ENCODE measurements at places on chromosomes 16 and 17.

DNA sequence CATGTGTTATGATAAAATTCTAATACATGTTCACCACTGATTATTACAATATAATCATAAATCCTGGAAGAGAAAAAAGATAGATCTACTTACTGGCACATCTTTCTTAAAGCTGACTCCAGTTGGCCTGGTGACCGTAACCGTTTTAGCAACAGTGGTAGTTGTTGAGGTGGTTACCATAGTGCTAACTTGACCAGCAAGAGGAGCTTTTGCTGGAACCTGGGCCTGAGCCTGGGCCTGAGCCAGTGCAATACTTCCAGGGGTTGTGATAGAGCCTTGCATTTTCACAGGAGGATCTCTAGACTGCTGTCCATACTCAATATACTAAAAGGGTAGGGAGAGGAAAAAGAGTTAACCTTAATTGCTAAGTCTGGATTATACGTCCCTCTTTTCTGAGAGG is 36.2 kb downstream of the SETD6 start:
- no peak for DNase-seq

GRCh38 chr16:81543571-81543970 is 99.0 kb downstream of the CMIP start:
- DNase-seq = no peak

DNA sequence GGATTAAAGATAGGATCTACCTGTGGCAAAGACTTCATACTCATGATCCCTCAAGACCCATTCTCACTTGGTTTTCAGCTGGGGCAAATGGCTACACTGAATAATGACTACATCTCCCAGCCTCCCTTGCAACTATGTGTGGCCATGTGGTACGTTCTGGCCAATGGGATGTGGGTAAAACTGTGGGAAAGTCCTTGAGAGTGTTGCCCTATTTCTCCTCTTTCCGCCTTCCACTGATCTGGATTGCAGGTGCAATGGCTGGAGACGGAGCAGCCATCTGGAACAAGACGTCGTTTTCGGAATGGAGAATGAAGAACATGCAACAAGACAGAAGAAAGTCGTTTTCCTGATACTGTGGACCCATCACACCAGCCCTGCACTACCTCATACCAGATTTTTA is 48.5 kb downstream of the HAPSTR1 start:
- DNase-seq = no peak

DNA sequence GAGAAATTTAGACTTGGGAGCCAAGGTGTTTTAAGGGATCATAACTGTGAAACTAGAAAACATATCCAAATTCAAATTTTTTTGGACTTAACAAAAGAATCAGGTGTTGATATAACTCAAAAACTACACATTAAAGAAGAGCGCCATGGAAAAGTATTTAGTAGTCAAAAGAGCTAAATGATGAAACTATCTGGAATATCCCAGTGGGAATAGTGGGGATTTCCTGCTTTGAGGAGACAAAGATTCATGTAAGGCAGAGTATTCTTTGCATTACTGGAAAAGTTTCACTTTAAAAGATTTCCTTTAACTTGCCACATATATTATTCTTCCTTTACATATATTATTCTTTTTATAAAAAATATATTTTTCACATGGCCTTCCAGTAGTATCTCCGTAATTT is 40.3 kb upstream of the VPS4A start:
- no peak for DNase-seq

DNA sequence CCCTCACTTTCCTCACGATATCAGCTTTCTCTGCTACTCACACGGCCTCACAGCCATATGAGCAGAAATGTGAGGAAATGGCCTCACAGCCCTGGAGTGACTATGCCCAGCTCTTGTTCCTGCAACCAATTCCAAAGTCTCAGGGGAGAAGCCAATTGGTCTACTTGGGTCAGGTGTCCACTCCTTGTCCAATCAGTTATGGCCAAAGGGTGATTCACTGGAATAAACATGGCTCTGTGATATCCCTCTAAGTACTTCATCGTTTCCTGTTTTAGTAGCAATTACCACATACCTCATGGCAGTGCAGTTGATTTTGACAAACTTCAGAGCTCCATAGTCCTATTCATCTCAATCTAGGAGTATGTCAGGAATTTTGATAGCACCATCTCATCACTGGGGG is 195.4 kb downstream of the KATNIP start:
- DNase-seq = no peak

DNA sequence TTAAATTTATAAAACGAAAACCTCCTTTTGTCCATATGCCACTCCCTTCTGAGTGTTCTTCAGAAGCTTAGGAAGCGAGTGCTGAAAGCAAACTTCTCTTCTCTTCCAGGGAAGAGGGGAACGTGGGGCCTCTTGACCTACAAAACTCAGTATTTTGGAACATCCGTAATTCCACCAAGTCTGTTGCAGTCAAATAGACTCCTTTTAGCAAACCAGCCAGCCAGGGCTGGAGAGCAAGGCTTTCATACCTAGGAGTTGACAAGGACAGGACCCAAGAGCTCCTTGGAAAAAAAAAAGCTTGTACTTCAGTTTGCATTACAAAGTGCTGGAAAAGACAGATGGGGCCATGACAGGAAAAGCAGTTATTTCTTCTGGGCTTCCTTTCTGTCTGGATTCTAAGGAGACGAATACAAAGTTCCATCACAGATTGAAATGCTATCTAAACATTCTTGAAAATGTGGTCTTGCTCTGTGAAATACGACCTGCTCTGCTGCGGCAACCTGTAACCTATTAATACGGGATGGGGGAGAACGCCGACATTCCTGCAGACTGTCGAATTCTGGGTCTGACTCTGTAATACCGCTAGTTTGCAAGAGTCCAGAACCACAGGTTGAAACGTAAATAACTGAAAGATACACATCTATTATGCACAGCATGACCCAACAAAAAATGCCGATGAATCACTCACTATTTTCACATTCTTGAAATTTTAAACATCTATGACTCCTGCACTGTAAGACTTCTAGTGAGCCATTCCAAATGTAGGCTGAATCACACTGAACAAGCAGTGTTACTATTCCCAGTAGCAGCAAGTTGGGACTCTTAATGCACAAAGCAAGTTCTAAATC is 20.6 kb downstream of the VPS53 start:
- DNase-seq = no peak

DNA sequence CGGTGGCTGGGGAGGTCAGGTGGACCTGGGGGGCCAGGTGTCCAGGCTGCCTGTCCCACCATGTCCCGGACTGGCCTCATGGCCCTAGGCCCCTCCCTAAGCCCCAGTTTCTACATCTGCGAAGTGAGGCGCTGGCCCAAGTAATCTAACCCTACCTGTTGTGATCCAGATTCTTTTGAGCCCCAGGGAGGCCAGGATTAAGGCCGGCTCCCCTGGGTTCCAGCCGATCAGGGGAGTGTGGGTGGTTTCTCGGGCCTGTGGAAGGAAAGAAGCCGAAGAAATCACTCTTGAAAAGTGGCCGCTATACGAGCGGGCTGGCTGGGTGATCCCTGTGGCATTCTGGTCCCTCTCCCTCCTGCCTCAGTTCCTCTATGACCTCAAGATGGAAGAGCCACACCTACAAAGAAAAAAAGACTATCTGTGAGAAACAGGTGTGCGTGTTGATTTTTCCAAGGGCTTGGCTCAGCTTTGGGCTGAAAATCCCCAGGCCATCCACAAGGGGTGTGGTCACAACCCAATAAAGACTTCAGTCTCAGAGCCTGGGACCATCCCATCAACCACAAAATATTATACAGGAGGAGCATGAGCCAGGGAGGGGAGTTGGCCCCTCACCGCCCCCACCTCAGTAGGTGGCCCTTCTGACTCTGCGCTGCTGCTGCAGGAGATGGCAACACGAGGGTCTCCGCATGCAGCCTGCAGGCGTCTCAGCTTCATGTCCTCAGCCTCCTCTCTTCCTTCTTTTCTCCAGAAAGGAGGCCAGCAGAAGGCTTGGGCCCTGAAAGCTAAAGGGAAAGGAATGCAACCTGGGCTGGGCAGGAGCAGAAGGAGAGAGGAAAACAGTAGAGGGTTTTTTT is 20.3 kb downstream of the GPR142 start:
- DNase-seq = no peak

- DNase-seq = no peak
Observed at GRCh38 chr16:73037331-73037745, 10.6 kb downstream of the ZFHX3 start.

- no peak for DNase-seq
Observed at GRCh38 chr16:50035468-50035992, 10.5 kb downstream of the CNEP1R1 start.

GRCh38 chr16:65817066-65817465 is 549.4 kb upstream of the CDH5 start:
- no peak for DNase-seq

DNA sequence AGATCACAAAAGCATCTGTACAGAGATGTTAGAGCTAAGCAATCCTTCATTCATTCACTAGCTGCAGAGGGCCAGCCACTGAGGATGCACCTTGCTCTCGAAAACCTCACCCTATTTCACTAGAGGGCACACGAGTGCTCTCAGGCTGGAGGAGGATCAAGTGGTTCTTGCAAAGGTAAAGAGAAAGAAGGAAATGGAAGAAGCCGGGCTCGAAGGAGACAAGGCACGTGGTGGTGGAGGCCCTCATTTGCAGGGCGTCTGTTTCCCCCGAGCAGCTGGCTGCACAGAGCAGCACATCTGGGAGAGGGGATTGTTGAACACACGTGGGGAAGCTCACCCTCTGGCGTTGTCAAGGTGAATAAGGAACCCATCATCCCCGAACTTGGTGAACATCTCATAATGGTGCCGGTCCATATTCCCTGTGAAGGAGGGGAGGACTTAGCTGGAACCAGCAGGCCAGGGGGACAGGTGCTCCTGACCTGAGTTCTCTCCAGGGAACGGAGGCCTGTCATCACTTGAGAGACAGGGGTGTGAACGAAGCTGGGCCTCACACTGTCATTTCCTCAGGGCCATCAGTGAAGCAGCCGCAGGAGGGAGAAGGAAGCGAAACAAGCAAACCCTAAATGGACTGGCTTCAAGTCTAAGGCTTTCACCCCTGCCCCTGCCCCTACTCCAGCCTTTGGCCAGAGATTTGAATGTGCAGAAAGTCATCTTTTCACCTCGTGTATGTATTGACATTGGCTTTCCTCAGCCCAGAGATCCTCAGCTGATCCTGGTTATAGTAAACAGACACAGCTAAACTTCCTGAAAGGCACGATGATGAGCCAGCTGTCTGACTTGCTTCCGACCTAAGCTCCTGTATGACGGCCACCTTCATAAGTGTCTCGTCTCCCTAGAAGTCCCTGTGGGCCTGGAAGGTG is 27.6 kb downstream of the PRKAR1A start:
- no peak for DNase-seq

- no peak for DNase-seq
Observed at GRCh38 chr17:67011527-67012175, 32.7 kb upstream of the CACNG1 start.

DNA sequence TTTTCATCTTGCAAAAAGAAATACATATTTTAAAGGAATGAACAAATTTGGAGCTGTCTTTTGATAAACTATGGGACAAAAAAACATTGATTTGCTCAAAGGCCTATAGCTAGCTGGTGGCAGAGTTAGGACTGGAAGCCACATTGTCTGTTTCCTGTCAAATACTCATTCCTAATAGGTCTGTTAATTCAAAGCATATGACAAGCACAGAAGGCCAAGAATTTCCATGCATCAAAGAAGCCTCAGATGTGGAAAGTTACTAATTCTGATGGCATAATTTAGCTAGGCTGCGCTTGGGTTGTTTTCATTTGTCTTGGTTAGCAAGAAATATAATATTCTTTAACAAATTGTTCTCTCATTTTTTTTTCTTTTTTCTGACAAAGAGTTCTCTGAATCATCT is 98.0 kb downstream of the CDK5R1 start:
- DNase-seq = no peak

DNA sequence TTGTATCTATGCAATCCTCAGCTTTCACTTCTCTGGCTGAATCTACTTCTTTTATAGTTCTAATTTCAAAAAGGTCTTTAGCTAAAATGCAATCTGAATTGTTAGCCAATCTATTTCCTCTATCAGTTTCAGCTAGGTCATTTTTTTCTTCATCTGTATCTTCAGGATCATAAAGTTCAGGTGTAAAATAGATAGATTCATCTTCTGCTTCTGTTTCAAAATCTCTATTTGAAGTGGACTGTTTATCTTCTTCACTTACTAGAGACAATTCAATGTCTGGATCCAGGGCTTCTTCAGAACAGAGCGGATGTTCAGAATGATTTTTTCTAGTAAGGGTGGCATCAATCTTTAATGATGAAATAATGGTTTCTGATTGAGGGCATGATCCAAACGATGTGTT is 92.4 kb upstream of the NACA2 start:
- no peak for DNase-seq

DNA sequence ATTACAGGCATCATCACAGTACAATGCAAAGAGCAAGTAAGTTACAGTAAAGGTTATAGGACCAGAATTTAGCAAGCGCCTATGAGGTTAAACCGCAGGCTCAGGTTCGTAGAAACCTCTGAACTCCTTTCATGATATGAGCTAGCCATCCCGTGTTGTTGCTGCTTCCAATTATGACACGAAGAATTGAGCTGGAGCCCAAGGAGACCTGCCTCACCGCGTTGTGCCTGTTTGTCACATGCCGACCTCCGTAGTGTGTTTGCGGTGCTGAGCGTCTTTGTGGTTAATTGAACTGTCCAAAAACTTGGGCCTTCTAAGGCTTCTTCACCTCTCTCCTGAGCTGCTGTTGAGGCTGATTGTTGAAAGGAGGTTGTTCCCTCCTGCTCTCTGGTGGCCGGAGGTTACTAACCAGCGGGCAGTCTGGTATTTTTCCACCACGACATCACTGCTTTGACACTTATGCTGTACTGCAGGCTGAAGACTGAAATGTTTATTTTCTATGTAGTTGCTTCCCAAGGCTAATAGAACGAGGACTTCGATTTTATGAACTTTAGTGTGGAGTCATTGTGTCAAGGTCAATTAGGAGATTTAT is 67.5 kb downstream of the SEC14L1 start:
- DNase-seq = no peak

- DNase-seq = no peak
Observed at GRCh38 chr16:10103118-10103517, 79.1 kb downstream of the GRIN2A start.
